ENCODE measurements at places on chromosomes 13 and 19.

DNA sequence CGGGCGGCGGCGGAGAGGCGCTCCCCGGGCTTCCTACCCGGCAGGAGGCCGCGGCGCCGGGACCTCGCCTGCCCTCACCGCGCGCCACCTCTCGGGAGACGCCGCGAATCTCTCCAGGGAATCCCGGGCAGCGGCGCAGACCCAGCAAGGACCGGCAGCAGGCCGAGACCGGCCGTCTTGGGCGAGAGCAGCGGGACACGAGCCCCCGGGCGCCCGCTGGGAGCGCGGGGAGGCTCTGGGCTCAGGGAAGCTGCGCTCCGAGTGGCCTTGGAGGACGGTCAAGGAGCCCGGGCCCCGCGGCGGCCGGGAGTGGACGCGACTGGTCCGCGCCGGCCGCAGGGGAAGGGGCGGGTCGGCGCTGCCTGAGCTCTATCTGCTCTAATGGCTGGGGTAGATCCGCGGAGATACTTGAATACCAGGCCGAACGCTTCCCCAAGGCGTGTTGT is 14.7 kb downstream of the CDX2 start:
- DNase-seq = no peak

GRCh38 chr13:54845351-54845965 is 1816.8 kb downstream of the OLFM4 start:
- no peak for DNase-seq

DNA sequence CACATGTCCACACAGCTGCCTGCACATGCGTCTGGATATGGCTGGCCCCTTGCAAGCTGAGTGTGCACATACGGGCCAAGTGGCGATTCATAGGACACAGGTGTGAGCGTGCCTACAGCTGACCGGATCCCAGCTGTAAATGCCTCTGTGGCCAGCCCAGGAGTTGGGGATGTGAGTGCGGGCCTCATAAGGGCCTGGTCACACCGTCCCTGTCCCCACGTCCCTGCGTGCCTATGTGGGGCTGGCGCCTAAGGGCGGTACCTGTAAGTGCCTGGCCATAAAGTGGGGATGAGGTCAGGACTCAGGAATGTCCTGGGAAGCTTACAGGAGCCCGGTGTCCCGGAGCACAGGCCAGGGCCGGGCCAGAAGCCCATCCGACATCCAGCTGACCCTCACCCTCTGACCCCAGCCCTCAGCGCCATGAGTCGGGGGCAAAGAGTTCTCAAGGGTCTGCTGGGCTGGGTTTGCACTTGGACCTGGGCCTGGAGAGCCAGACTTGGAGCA is 1.3 kb upstream of the ARHGAP45 start:
- no peak for DNase-seq

DNA sequence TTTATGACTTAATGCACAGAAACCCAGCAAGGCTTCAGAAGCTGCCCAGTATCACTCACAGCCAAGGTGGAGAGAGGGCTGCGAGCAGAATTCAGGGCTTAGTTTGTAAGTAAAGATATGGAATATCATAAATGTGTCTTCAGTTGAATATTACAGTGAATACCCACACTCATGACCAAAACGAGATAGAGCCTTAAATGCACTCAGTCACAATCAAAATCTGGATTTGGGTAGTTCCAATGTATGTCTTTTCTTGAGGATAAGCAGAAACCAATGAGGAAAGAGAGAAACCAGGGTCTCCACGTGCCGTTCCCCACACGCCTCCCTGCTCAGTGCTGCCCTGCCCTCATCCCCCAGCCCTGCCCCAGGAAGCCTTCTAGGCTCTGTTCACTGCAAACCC is 94.9 kb downstream of the ZIC5 start:
- no peak for DNase-seq

DNA sequence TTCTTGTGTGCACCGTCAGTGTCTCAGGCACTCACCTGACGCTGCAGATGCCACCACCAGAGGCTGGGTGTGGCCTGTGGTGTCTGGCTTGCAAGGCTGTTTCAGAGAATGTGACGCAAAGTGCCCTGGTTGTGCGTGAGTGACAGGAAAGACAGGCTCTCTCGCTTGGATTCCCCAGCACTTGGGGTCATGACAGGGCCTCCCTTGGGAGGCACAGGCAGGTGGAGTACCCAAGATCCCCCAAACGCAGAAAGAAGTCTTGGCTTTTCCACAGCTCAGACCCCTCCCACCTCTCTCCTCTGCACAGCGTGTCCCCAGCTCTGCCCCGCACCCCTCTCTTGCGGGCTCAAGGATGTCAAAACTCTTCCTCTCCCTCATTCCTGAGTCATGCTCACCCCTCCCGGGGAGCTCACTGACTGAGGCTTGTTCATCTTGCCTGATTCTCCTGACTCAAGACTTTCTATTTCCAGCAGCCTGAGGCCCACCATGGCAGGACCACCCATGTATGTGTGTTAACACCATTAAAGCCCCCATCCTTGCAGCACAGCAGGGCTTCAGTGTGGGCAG is 21.0 kb downstream of the DHX34 start:
- DNase-seq = peak; percentile 86

- no peak for DNase-seq
Measured at GRCh38 chr13:77171451-77171850, 144.5 kb upstream of the FBXL3 start.

DNA sequence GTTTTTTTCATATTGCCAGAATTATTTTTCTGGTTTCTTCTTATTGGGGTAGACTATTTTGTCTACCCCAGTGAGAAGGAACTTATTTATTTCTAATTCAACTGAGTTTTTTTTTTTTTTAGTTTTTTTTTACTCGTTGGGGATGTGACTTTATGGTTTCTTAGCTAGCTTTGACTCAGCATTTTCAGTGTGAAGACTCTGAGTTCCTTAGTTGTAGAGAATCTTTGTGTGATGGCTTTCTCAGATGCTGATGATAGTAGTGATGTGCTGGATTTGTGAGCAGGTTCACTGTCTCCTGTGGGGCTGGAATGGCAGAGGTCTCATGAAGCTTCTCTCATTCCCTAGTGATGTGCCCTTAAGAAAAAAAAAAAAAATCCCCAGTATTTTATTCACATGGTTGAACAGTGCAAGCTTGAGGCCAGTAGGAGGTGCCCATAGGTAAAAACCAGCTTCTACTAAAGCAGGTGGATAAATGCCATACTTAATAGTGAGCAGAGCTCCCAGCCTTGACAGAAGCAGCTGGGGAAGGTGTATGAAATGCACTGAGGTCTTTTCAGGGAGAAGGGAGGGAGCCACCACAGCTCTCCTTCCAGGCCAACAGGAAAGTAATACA is 106.2 kb upstream of the KLF5 start:
- DNase-seq = no peak

Measured in smooth muscle cell of the brain vasculature (primary cell).